Right ventricle myocardium inferior (tissue), 1 donor: ENCODE measurements at places on chromosomes 2 and 18.

GRCh38 chr2:30781961-30782533, 25.2 kb downstream of the CAPN13 start:
- DNase-seq: no peak

- DNase-seq: no peak
These were observed 239.8 kb downstream of the HAUS1 start for GRCh38 chr18:46343931-46344372.

DNA sequence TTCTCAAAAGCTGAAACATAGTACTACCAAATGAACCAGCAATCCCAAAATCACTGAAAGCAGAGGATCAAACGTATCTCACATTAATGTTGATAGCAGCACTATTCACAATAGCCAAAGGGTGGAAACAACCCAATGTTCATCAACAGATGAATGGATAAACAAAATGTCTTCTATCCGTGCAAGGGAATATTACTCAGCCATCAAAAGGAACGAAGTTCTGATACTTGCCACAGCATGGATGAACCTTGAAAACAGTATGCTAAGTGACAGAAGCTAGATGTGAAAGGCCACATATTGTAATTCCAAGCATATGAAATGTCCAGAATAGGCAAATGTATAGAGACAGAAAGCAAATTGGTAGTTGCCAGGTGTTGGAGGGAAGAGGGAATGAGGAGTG, 57.0 kb upstream of the CHMP1B start:
- no peak for DNase-seq

GRCh38 chr2:611519-611918, 65.7 kb downstream of the TMEM18 start:
- DNase-seq: no peak

DNA sequence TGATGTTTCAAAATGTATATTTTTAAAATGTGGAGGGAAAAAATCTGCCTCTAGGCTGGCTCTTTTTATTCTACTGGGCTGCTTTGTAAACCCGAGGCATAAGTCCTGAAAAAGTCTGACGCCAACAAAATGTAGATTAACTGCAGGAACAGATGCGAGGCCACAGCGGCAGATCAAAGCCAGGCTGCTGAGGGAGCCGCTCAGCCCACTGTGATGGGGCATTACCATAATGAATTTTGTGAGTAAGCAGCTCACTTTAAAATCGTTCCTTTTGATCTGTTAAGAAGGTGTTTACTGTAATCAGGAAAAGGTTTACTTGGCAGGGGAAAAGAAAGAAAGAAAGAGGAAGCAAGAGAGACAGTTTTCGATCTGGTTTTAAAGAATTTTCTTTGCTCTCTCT, 269.0 kb downstream of the ICOS start:
- DNase-seq: no peak

- DNase-seq: no peak
These were observed 57.8 kb upstream of the RGPD5 start for GRCh38 chr2:109736177-109736827.

DNA sequence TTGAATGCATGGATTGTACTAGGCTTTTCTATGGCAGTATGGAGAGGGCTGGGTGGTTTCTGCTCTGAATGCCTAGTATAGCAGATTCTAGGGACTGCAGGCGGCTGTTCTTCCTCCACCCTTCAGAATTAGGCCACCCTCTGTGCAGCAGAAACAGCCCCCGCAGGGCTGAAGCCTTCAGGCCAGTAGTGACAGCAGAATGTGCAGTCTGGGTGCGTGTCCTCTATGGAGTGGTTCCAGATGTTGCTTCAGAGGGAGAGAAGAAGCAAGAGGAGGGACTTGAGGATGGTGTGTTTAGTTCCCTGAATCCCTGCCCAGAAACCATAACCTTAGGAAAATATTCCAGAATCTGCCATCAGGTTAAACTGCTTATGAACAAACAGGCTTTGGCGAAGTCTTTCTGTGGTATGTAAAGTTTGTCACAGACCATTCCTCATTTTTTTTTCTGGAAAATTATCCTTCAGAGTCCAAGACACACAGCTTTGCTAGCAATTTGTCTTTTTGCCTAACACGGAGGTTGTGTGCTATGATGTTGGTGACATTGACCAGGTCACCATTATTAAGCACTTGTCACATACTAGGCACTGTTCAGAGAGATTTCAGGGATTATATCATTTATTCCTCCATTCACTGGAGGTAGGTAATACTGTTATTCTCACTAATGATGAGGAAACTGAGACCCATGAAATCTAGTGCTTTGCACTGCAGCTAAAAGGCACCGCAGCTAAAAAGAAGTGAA, 21.1 kb downstream of the CASP10 start:
- peak; percentile 77 for DNase-seq

- no peak for DNase-seq
These were observed at the start of gene DUSP19 for GRCh38 chr2:183078464-183079138. TSS of gene DUSP19 (plus strand) at chr2:183078747. CDS start at chr2:183078934, 187 bp downstream.

- no peak for DNase-seq
These were observed 115.1 kb downstream of the CMPK2 start for GRCh38 chr2:6750411-6751158.

GRCh38 chr18:33751613-33752221, 173.7 kb downstream of the ASXL3 start:
- no peak for DNase-seq

- DNase-seq: no peak
These were observed 103.7 kb downstream of the EPB41L3 start for GRCh38 chr18:5439986-5440696.

DNA sequence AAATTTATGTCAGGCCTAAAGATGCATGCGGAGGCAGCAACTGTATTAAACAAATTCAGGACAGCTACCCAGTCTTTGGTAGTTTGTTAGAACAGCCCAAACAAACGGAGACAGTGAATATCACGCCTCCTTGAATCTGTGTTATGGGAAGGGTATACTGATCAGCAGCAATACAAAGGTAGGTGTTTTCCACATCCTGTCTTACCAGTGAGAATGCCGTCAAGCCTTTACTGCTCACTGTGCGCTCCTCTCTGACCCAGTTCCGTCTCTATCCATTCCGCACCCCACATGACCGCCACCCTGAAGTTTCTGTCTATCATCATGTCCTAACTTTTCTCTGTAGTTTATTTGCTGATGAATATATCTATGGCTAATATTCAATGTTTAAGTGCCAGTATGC, 473.3 kb downstream of the LPIN1 start:
- DNase-seq: no peak

DNA sequence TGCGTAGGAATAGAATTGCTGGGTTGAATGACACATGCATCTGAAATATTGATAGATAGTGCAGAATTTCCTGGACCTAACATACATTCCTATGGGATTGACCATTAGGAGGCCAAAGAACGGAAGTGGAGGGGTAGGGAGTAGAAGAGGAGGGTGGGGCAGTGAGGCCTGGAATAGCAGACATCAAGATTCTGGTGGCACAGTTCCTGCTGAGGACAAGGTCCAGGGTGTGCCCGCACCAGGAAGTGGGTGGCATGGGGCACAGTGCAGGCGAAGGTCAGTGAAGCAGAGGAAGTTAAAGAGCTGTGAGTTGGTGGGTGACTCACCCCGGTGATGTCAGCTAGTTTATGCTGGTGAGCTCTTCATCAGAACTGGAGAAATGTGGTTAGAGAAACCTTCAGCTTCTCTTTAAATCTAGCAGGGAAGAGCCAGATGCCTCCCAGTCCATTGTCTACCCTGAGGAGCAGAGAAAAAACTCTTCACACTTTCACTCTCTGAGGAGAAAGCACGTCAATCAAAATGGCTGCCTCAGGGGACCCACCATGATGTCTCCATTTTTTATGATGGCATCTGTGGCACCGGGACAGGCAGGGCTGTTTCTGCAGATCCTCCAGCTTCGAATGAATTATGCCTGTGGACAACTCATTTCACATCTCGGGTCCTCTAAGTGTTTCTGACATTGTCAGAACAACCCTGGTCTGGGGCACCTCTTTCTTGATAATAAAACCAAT, 55.9 kb upstream of the CTLA4 start:
- DNase-seq: peak; percentile 87

GRCh38 chr2:233867993-233868532, at the start of gene MSL3B:
TSS of gene MSL3B (minus strand) at chr2:233868386.
- no peak for DNase-seq

DNA sequence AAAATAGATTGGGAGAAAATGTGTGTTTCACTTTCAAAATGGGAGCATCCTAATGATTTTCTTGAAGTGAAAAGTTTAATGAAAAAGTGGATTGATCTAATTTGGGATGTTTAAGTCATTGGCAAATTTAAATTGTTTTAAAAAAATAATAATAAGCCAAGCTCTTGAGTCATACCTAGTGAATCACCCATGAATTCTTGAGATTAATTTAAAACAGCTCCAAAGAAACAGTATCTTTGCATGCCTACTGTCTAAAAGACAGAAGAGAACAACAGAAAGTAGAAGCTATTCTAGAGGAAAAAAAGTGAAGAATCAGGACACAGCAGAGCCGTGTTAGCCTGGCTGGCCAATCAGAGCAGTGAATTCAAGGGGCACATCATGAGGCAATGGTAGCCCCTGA, 7.7 kb downstream of the ACVR1C start:
- no peak for DNase-seq

DNA sequence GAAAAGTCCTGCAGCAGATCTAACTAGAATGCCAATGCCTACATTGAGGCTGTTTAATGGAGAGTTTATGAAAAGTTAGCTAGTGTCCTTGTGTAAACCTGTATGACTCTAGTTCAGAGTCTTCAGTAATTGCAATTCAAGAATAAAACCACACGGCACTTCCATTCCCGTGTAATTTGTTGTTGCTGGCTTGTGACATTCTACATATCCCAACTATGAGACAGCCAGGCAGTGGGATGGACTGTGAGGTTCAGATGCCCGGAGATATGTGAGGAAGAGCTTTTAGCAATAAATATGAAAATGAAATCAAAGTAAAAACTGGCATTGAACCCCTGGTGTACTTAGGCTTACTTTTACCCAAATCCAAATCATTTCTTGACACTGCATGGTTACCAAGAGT, 263.4 kb downstream of the NEDD4L start:
- DNase-seq: no peak
